ENCODE measurements at places on chromosomes 2 and 18.

- DNase-seq, result no peak
Measured at GRCh38 chr2:134410006-134410405, 156.1 kb downstream of the MGAT5 start.

GRCh38 chr2:196758474-196759377 is 40.8 kb downstream of the GTF3C3 start:
- no peak for DNase-seq

- no peak for DNase-seq
Measured at GRCh38 chr2:95030496-95030895, 5.0 kb downstream of the MAL start.

DNA sequence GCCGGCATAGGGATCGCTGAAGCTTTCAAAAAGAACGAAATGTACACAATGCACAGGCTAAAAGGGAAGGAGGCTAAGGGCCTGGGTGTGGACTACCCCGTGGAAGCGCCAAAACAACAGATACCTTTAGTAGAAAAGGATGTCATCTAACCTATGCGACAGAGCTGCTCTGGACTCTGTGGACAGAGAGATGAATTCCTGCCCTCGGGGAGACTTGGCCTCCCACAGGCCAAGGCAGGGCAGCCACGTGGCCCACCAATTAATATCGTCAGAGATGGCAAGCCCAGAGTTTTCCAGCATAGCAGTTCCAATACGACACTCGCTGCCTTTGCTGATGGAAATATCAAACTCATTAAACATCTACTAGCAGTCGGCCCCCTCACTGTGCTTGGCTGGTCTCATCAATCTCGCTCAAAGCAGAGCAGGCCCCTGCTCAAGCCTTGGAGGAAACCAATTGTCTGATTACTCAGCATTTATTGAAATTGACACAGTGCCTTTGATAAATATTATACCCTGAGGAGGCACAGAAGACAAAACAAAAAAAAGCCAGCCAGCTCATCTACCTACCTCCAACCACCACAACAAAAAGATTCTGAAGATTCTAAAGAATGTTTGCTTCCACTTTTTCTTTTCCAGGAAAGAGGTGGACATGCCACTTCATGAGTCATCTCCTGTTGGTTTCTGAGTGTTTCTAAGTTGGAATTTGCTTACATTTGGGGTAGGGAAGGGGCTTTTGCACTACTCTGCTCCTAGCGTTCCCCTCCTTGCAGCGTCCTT is 79.0 kb upstream of the ACAA2 start:
- no peak for DNase-seq

DNA sequence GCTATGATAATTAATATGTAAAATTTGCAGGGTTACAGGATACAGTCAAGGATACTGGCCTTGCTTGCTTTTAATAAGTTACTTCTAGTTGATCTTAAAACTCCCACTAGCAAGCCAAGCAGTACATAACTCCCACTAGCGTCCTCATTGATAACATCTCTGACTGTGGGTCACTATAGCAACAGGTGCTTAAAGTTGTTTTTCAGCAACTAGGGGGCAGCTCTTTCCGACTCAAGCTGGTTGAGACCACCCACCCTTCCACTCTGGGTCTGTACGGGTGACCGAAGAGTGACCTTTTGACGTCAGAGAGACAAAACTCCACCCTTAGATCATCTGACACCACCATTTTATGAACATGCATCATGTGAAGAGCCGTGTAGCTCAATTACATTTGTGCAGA is 208.6 kb downstream of the MYO1B start:
- DNase-seq, result no peak

- no peak for DNase-seq
Measured at GRCh38 chr2:188272121-188272520, 19.6 kb upstream of the GULP1 start.

DNA sequence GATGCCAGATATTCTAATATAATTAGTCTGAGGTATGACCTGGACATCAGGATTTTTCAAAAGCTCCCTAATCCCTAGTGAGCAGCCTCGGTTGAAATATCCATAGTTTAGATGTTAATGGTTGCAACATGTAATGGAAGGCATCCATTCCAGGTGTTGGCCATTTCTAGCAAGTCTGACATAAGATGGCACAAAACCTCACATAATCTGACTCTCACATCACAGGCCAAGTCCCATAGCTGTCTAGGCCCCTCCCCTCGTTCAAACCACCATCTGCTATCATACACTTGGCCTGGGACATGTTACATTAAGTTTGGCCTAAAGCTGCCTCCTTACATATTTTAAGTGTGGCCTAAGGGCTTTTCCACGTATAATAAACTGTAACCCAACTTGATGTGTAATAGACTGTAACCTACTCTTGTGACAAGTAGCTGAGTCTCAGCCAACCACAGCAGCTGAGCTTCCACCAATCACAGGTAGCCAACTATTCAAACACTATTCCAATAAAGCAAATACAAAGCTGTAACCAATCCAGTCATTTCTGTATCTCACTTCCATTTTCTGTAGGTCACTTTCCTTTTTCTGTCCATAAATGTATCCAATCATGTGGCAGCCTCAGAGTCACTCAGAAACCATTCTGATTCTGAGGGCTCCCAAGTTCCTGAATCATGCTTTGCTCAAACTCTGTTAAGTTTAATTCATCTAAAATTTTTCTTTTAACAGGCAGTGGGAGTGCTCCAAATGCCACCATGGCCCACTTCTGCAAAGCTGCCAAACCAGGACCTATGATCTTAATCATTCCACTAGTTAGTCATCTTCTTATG is 59.4 kb downstream of the ADD2 start:
- DNase-seq, result no peak

DNA sequence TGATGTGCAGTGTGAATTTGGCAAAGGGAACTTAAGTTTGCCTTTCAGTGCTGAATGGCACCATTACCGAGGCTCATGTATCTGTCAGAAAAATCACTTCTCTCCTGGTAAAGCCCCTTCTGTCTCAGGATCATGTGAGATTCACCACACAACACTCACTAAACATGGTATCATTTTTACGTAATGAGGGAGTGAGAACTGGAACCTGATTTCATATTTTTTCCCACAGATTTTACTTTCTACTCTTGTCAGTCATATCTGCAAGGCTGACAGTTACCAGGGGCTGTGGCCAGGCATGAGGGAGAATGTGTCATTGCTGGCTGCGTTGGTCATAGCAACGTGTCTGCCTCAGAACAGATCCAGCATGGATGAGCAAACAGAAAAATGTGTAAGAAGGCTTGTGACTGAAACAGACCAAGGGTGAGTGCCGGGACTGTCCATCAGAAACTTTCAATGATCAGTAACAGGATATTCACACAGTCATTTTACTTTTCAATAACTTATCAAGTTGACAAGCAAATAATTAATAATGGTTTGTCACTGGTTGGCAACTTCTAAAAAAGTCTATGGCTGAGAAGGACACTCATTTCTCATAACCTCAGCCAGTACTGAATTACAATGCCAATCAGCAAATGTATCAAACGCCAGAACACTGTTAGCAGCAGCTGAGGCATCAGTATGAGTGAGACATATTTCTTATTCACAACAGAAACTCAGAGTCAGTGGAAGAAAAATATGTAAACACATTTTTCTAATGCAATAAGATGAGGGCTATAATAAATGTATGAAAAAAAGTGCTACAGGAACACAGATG is 100.5 kb downstream of the CDC42EP3 start:
- peak; percentile 81 for DNase-seq
